Activated CD4-positive, CD25-positive, alpha-beta regulatory T cell treated with anti-CD3 and anti-CD28 coated beads, Interleukin-2, amount 50 U/mL, for 16 hours (primary cell): ENCODE measurements at places on chromosomes 7 and 10.

- DNase-seq: no peak
These were observed 621.3 kb downstream of the ANKRD7 start for GRCh38 chr7:118845791-118846190.

- no peak for DNase-seq
These were observed 72.0 kb upstream of the FAM20C start for GRCh38 chr7:120164-120991.

DNA sequence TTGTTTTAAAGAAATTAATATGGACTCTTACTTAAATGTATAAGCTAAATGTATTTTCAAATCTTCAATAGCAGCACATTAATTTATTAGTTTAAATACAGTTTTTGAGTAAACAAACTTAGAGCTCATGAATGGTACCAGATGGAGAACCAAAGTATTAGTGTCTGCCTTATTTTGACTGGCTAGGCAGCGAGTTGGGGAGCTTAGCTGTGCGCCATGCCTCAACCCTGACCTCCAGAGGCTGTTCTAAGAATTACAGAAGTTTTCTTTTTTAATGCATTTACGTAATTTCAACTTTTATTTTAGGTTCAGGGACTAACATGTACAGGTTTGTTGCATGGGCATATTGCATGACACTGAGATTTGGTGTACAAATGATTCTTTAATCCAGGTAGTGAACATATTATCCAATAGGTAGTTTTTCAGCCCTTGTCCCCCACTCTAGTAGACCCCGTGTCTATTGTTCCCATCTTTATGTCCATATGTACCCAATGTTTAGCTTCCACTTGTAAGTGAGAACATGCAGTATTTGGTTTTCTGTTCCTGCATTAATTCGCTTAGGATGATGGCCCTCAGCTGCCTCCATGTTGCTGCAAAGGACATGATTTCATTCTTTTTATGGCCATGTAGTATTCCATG is 166.8 kb downstream of the IQUB start:
- DNase-seq: no peak

GRCh38 chr7:1201916-1202315 is 30.8 kb upstream of the UNCX start:
- no peak for DNase-seq

- DNase-seq: no peak
These were observed 16.8 kb downstream of the ASAH2 start for GRCh38 chr10:50234486-50234885.

- DNase-seq: no peak
These were observed 337.8 kb upstream of the TEX47 start for GRCh38 chr7:89133357-89133756.
